ENCODE measurements at places on chromosomes 5 and 9. TPM values are rescaled to one million over a fixed set of nuclear protein-coding genes. Genes with fewer than 3 reads are reported as not detected.

- DNase-seq, result no peak
Measured at GRCh38 chr5:124420952-124421351, 325.5 kb downstream of the ZNF608 start.

GRCh38 chr5:2047341-2047927 lies 164.7 kb upstream of the IRX4 start:
- no peak for DNase-seq

DNA sequence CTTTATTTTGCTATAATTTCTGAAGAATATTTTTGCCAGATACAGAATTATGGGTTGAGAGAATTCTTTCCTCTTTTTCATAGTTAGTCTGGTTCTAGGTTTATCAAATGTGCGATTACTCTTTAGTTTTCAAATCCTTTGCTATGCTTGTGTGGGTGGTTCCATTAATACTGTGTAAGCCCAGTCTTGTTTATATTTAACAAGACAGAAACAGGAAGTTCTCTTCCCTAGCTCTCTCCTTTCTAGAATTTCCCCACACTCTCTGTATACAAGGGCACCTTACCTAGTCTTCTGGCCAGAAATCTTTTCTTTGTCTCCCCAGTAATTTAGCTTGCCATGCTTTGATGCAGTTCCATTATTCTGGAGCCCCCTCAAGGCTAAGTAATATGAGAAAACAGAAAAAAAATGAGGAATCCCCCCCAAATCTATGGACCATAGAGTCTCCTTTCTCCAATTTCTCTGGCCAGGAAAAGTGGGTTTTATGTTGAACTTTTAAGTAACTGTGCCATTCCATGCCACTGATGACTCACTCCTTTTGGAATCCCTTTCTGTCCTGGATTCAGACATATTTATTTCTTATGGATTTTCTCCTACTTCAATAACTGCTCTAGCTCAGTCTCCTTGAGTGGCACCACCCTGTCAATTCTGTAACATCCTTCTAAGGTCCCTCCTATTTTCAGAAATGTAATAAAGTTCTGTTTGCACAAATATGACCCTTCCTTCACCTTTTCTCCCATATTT lies 1714.1 kb downstream of the EFNA5 start:
- DNase-seq, result no peak

- DNase-seq, result no peak
Measured at GRCh38 chr9:109966643-109967368, 186.8 kb downstream of the PALM2AKAP2 start.

GRCh38 chr9:87578625-87579024 lies 81.0 kb downstream of the DAPK1 start:
- no peak for DNase-seq

Gene HAPLN1
- not detected for total RNA-seq

Gene SPRY4
- total RNA-seq, result 50.9 TPM

Measured in omental fat pad (tissue), 4 donors.